AG09309 (cell line): ENCODE measurements at places on chromosomes 4 and X.

DNA sequence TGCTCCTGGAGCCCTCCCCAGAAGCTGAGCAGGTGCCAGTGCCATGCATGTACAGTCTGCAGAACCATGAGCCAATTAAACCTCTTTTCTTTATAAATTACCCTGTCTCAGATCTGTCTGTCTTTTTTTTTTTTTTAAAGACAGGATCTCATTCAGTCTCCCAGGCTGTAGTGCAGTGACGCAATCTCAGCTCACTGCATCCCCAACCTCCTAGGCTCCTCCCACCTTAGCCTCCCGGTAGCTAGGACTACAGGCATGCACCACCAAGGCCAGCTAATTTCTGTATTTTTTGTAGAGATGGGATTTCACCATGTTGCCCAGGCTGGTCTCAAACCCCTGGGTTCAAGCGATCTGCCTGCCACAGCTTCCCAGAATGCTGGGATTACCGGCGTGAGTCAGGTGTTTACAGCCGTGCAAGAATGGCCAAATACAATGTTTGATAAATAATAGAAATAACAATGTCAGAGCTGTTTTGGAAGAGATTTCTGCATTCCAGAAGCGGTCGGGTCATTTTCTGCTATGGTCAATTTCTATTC, 68.8 kb downstream of the SLC2A9 start:
- no peak for DNase-seq

DNA sequence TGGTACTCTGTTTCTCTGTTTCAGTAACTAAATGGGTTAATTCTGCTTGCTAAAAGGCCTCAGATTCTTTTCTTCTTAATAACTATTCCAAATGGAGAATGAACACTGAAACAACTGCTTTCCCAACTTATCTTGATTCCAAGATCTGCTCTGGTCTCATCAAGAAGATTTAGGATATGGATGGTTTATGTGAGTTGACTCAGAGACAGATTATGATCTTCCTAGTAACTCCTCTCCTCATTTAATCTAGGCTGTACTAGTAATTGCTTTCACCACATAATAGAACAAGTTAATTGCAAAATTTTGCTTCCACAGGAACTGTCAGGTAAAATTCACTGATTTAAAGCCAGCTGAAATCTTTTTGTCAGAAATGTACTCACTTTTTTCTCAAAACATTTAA, 537.1 kb downstream of the GRID2 start:
- no peak for DNase-seq

DNA sequence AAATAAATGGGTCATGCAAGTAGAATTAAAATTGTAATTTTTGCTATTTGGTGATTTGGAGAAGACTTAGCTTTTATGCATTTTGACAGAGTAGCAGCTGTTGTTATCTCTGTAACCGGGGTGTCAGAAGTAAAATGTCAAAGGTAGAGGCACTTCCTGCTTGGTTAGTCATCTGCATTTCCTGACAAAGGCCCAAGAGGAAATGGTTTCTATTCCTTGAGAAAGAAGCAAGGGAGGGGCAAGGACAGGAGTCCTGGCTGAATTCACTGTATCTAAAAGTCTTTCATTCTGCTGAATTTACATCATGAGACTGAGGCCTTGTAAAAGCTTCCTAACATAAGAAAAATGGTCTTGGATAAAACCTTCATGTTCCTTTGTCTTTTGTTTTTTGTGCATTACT, 550.9 kb upstream of the BOD1L1 start:
- no peak for DNase-seq

DNA sequence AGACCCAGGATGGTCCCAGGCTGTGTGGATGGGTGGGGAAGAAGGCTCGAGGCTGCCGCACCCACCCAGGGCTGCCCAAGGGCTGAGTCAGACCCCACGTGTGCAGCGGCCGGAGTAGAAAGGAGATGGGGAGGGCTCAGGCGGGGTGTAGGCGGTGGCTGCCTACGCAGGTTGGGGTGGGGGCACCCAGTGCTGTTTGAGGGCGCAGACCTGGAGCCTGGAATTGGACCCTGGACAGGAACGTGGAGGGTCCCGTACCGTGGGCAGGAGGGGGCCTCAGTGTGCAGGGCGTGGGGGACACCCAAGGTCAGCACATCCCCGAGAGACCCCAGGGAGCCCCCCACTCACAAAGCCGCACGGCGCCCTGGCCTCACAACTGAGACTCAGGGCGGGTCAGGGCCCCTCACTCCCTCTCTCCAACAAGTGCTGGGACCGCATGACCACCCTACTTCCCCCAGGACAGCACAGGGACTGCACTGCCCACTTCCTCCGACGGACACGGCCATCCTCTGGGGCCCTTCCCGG, 79.9 kb downstream of the FAM53A start:
- DNase-seq, result no peak

DNA sequence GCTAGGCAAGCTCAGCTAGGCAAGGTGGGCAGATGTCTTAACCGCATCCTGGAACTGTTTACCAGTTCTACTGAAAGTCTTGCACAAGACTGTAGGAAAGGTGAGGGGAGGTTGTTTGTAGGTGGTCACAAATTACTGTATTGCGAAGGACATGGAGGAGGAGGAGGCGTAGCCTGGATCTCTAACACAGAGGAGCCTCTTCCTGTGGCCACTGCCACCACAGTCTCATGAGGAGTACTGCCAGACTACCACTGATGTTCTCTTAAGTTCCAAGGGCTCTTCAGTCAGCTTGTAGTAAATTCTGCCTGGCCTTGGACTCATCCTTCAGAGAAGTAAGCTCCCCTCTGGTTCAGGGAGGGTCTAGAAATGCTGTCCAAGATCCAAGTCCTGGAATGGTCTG, 258.6 kb downstream of the FAT4 start:
- DNase-seq, result no peak
